Osteoblast (primary cell): ENCODE measurements at places on chromosomes 2 and 18.
A peak's percentile ranks its signal among the peaks of the same experiment; 100 is the strongest.

GRCh38 chr18:47323158-47323557 lies 71.7 kb upstream of the SKOR2 start:
- DNase-seq: no peak

- peak; percentile 39 for DNase-seq
These were observed 16.9 kb downstream of the HS1BP3 start for GRCh38 chr2:20633794-20634506.

DNA sequence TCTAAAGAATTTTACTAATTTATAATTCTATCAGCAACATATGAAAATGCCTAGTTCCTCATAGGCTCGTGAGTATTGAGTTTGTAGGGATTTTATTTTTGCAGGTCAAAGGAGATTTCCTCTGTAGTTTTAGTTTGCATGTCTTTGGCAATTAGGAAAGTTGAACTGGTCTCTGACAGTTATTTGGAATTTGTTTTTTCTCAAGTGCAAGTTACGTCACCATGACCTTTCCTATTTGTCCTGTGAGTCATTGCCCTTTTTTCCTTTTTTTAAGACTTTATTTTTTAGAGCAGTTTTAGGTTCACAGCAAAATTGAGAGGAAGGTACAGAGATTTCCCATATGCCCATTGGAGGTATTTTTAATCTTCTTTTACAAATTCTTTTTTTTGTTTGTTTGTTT lies 29.0 kb downstream of the RAMP1 start:
- peak; percentile 93 for DNase-seq

DNA sequence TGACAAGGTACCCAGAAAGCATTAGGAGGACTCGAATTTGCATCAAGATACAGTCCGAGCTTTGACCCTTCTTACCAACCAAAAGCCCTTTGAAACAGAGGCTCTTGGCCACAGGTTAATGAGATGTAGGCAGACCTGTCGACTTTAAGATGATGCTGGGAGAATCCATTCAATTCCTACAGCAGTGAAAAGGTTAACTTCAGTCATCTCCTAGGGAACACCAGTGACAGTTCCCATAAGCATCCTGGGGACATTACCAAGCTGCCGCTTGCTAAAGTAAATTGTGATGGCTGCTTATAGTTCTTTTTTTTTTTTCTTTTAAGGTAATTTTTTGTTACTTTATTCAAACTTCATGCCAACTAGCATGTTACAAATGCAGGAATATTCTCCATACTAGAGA lies 379.3 kb downstream of the SOX11 start:
- DNase-seq: no peak

DNA sequence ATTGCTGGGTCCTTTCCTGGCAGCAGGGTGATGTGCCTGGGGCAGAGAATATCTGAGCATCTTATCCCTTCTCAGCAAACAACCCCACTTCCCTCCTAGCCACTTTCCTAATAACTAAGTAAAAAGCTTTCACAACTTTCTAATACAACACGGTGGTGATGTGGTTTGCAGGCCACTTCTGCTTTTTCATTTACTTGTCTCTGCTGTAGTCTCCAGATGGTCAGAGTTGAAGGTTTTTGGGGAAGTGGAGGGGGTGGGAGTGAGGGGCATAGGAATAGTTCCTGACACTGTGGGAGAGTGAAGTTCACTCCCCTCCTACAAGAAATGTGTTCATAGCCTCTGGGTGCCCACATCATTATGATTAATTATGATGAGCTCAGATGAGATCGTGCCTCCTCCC lies 11.6 kb downstream of the OXER1 start:
- peak; percentile 34 for DNase-seq

DNA sequence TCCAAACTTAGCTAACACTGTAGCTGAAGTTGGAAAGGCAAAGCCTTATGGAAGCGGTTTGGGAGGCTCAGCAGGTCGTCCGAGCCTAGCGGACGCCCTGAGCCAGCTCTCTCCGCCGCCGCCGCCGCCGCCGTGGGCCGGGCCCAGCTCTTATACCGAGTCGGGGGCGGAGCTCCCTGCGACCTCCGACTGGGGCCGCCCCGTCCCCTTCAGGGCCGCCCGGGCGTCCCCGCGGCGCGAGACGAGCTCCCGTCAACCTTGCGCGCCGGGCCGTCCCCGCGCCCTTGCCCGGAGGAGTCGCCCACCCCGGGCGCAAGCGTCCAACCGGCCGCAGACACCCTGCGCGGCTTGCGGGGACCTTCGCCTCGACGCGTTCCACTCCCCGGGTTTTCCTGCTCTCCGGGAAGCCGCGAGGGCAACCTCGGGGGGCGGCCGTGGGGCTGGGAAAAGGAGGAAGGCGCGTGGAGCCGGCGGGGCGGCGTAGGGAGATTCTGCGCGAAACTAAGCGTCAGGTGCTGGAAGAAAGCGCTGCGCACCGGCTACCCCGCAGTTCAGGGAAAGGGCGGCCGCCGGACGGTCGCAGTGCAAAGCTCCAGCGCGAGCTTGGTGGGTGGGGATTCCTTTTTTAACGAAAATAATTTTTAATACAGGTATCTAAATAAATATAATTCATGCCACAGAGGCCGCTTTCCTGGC lies at the start of gene SLC40A1:
Gene SLC40A1 (minus strand): TSS at position 129 of the 696 bp plus-strand sequence. CDS start 326 bp downstream, outside the sequence.
- peak; percentile 87 for DNase-seq

- DNase-seq: no peak
These were observed 197.7 kb downstream of the UBE2E3 start for GRCh38 chr2:181178130-181178529.

DNA sequence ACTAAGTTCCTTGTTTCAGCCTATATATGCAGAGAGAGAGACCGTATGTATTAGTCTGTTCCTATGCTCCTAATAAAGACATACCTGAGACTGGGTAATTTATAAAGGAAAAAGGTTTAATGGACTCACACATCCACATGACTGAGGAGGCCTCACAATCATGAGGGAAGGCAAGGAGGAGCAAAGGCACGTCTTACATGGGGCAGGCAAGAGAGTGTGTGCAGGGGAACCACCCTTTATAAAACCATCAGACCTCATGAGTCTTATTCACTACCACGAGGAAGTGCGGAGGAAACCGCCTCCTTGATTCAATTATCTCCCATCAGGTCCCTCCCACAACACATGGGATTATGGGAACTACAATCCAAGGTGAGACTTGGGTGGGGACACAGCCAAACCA lies 73.8 kb downstream of the TMEM18 start:
- no peak for DNase-seq

GRCh38 chr2:100733391-100734187 lies 86.3 kb upstream of the NPAS2 start:
- DNase-seq: no peak

GRCh38 chr18:37541517-37541916 lies 24.1 kb downstream of the CELF4 start:
- DNase-seq: no peak

GRCh38 chr18:2143636-2144035 lies 427.7 kb downstream of the METTL4 start:
- DNase-seq: no peak
